Thoracic aorta (tissue), 2 donors: ENCODE measurements at places on chromosomes 13 and 19.

DNA sequence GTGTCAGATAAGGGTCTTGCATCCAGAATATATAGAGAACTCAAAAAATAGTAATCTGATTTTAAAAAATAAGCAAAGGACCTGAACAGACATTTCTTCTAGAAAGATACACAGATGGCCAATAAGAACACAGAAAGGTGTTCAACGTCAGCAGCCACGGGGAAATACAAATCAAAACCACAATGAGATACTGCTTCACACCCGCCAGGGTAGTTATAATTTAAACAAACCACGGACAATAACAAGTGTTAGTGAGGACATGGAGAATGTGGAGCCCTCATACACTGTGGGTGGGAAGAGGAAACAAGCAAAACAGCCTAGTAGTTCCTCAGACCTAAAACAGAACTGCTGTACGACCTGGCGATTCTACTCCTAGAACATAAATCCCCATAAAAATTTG, 26.7 kb upstream of the NAPA start:
- DNase-seq: no peak

GRCh38 chr19:18446811-18447359, 9.0 kb upstream of the ISYNA1 start:
- no peak for DNase-seq

DNA sequence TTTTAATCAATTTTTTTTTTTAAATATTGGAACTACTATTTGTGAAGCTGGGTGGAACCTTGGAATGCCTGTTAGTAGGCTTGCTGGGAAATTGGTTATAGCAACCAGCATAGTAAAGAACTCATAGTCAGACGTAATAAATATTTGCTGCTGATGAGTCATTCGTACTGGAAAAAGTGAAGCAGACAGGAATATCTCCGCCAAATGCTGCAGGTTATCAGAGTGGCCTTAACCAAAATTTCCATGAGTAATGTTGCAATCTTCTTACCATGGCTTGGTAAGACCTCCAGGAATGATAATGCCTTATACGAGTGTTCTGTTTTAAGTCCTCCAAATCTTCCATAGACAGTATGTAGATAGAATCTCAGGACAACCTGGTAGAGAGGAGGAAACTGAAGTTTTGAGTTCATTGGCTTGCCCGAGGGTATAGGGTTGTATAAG, 34.2 kb downstream of the MBNL2 start:
- no peak for DNase-seq

GRCh38 chr19:50199259-50199555, 4.2 kb upstream of the MYH14 start:
- DNase-seq: no peak

DNA sequence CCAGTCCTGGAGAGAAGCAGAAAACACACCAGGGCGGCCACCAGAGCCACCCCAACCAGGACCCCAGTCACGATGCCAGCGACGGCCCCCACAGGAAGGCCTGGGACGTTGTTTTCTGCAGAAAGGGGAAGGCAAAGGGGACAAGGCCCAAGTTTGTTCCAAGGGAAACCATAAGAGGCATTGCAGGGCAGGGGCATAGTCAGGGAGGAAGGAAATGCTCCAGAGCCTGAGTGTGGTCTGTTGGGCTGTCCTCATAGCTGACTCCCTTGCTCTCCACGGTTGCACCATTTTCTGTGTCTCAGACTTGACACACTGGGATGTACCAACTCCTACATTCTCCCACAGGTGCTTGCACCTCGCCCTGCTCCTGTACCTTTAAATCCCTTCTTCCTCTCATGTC, 5.2 kb downstream of the CEACAM4 start:
- no peak for DNase-seq

DNA sequence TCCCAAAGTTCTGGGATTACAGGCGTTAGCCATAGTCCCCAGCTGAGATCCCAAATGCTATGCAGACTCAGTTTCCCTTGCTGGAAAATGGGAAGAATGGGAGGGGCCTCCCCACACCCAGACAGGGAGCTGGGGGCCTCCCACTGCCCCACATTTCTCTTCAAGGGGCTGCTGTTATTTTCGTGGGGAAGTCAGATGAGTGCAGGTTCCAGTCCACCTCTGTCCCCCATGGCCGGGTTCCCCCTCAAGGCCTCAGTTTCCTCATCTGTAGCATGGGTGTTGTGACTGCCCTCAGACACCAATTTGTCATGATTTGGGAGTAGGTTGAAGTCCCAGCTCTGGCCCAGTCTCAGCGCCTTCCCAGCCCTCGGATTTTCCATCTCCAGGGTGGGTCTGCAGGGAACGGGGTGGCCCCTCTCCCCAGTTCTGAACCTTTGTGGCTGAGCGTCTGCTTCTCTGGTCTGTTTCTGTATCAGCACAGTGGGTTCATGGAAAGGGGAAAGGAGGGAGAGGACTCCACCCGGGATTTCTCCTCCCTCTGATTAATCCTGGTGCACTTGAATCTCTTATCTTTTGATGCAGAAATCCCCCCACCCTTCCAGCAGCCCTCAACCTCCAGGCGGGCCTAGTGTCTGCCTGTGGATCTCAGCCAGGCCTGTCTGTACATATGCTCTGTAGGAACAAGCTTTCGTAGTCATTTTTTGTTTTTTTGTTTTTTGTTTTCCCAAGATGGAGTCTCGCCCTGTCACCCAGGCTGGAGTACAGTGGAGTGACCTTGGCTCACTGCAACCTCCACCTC, 12.2 kb downstream of the NFIC start:
- DNase-seq: no peak

DNA sequence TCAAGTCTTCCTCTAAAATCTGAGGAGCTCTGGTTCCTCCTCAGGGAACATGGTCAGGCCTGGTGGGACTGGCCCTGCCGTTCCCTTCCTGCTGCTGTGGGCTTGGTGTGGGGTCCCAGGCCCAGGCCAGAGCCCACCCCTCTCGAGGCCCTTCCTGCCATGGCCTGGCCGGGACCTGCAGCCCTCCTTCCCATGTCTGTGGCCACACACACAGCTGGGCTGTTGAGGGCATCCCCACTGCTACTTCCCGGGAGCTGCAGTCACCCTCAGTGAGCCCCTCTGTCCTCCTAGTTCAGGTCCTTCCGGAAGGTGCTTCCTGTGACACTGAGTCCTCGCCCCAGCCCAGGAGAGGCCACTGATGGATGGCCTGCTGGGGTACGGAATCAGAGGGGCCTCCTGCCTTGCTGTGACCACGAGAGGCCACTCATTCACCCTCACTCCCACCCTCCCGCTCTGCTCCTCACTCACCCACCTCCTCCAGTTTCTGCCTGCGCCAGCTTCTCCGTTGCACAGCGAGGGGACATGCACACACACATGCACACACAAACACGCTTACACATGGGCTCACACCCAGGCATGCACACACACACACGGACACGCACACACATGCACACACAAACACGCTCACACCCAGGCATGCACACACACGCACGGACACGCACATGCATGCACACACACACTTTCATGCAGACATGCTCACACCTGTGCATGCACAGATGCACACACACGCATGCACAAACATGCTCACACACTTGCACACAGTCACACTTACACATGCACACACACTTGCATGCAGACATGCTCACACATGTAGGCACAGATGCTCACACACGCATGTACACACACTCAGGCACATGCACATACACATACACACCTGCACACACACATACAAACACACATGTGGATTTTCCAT, 7.3 kb upstream of the MCF2L start:
- no peak for DNase-seq

GRCh38 chr19:38049105-38049649, 142.2 kb downstream of the SIPA1L3 start:
- no peak for DNase-seq

- no peak for DNase-seq
Observed at GRCh38 chr19:55259540-55260210, 858 bp upstream of the PPP6R1 start.

DNA sequence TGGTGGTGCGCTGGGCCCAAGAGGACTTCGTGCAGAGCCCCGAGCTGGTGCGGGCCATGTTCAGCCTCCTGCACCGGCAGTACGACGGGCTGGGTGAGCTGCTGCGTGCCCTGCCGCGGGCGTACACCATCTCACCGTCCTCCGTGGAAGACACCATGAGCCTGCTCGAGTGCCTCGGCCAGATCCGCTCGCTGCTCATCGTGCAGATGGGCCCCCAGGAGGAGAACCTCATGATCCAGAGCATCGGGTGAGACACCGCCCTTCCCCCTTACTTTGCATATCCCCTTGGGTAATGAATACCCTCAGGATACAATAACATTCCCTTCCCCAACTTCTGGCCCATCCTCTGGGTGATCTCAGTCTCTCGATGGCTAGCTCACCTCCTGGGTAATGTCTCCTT, 60.9 kb downstream of the RYR1 start:
- DNase-seq: no peak

DNA sequence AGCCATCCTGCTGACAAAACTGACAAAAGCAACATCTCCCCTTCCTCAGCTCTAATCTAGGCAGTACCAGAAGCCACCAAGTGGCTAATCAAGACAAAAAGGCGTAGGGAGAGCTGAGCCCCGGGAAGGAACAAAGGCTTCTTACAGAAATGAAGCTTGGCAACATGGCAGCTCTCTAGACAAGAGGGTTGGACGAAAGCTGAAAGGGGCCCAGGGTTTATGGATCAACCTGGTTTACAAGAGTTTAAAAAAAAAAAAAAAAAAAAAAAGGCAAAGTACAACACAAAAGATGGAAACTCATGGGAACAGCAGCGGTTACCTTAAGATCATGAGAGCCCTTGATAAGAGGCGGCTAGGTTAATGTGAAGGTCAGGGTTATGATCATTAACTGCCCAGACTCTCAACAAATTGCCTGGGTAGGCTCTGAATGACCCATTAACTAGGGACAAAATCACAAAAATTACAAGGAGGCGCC, 14.0 kb downstream of the ZC3H4 start:
- no peak for DNase-seq

GRCh38 chr13:96858133-96858826, 136.0 kb downstream of the OXGR1 start:
- DNase-seq: no peak

- DNase-seq: no peak
Observed at GRCh38 chr13:109646423-109646822, 140.0 kb downstream of the IRS2 start.
